ENCODE measurements at places on chromosomes 2 and 18. TPM values are rescaled to one million over a fixed set of nuclear protein-coding genes. Genes with fewer than 3 reads are reported as not detected.

DNA sequence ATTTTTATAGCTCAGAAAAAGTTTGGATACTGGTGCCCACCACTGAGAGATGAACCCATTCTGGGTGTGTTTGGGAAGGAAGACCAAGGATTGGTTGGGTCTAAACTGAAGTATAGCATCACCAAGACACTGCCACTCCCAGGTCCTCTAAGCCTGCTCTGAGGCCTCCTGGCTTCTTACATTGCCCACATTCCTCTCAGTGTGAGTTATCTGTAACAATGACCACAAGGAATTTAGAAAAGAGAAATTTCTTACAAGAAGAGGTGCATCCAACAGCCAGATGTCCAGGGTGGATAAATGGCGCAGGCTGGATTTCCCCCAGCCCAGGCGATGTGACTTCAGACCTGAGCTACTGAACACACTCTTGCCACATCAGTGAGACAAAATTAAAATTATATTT is 1.6 kb upstream of the GPR45 start:
- peak; percentile 87 for DNase-seq

DNA sequence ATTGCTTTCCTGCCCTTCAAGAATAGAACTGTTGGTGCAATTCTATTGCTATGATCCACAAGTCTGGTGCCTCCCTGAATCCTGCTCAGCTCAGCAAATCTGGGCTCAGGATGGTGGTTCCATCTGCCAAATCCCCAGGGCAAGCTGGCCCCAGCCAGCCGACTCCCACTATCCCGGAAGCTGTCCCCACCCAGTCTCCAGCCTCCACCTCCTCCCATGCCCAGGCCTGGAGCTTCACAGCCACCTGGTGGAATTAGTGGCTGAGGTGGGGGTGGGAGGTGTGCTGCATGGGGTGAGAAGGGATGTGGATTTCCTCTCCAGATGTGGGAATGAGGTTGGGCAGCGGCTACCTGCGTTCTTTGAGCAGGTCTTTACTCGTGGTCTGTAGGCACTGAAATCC is 119.3 kb upstream of the SMAD2 start:
- DNase-seq = no peak

Gene UNC50
- 49.3 TPM for total RNA-seq

Gene SERPINB4
- total RNA-seq = not detected

- DNase-seq = no peak
Measured at GRCh38 chr2:217684431-217685254, 318.2 kb downstream of the TNS1 start.

Gene SLC4A5
- total RNA-seq = not detected

DNA sequence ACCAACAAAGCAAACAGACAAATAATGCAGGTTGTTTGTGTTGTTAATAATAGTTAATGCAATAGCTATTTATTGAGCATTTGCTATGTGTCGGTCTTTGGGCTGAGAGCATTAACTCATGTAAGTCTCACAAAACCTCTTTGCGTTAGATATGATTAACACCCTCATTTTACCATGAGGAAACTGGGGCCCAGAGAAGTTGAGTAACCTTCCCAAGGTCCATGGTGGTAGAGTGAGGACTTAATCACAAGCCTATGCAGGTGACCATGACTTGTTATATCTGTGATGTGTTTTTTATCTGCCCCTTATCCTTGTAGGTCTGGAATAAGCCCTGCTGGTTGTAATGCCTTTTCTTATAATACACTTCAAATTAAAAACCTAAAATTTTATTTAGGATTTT is 124.5 kb upstream of the FAM136A start:
- no peak for DNase-seq

GRCh38 chr2:212421556-212422334 is 116.9 kb downstream of the ERBB4 start:
- DNase-seq = peak; percentile 5

DNA sequence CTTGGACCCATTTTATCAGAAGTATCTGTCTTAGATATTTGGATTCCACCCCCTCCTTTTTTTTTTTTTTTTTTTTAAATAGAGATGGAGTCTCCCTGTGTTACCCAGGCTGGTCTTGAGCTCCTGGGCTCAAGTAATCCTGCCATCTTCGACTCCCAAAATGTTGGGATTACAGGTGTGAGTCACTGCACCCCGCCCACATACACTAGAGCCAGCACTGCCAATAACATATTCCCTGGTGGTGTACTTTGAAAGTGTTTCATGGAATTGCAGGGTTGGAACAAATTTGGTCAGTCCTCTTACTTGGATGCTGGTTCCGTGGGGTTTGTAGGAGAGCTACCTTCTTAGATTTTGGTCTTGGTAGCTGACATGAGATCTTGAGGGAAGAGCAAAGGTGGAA is 15.0 kb downstream of the PDCL3 start:
- DNase-seq = no peak

Gene GAL3ST2
- not detected for total RNA-seq

Gene ATP6V1B1
- 2.0 TPM for total RNA-seq

Gene HIBCH
- 11.8 TPM for total RNA-seq

DNA sequence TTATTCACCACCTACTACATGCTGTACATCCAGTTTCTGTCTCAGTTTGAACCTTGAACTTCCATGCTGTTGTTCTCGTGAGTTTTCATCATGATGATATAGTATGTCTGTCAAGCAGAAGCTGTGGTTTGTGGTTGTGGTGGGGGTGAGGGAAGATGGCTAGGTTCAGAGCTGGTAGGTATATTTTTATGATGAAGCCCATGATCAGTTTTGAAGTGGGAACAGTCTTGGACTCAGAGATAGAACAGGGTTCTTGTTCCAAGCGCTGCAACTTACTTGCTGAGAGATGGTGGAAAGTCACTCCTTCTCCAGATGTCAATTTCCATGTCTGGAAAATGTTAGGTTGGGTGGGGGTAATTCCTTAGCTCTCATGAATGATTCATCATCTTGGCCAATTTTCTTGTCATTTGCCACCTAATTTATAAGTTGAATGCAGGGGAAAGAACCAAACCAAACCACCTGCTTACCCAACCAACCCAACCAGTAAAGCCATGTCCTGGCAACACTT is 21.6 kb downstream of the PMAIP1 start:
- no peak for DNase-seq

GRCh38 chr2:42984617-42985016 is 192.2 kb upstream of the HAAO start:
- DNase-seq = no peak

Gene HOXD11
- total RNA-seq = not detected

Gene GBX2
- 0.40 TPM for total RNA-seq

- no peak for DNase-seq
Measured at GRCh38 chr18:3647636-3648035, 197.7 kb downstream of the TGIF1 start.

Gene TMEM247
- not detected for total RNA-seq

Gene SP3
- total RNA-seq = 75.7 TPM

DNA sequence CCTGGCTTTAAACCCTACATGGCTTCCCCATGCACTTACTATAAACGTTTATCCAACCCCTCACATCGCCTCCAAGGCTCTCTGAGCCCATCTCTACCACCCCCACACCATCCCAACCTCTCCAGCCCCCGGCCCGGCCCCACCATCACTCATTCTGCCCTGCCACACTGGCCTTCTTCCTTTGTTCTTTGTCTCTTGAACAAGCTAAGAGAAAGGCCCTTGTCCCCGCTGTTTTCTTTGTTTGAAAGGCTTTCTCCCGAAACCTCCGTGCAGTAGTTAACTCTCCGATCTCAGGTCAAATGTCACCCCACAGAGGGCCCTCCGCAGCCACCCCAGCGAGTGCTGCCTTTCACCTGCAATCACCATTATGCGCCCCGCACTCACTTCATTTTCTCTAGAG is 100.4 kb downstream of the AFF3 start:
- no peak for DNase-seq

GRCh38 chr2:167945660-167946368 is 301.6 kb downstream of the STK39 start:
- no peak for DNase-seq

DNA sequence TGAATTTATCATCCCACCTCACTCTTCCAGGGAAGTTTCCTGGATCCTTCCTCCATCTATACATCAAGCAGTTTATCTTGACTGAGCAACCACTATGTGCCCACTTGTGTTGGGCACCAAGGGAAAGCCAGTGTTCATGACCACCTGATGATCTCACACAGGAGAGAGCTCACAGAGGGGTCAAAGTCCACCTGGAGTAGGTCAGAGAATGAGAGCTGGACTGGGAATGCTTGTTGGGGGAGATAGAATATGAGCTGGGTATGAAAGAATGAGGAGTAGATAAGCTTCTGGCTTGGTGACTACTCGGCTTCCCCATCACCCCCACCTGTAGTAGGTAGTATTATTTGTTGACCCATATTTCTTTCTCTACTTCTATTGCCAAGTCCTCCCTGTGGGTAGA is 72.2 kb upstream of the CYRIA start:
- no peak for DNase-seq

- no peak for DNase-seq
Measured at GRCh38 chr2:239149501-239149900, 251.3 kb downstream of the HDAC4 start.

GRCh38 chr2:1623906-1624445 is 120.3 kb downstream of the PXDN start:
- DNase-seq = no peak

GRCh38 chr2:174835797-174836255 is 71.6 kb upstream of the CHRNA1 start:
- DNase-seq = peak; percentile 92

- peak; percentile 55 for DNase-seq
Measured at GRCh38 chr2:188046437-188046836, 245.2 kb upstream of the GULP1 start.

DNA sequence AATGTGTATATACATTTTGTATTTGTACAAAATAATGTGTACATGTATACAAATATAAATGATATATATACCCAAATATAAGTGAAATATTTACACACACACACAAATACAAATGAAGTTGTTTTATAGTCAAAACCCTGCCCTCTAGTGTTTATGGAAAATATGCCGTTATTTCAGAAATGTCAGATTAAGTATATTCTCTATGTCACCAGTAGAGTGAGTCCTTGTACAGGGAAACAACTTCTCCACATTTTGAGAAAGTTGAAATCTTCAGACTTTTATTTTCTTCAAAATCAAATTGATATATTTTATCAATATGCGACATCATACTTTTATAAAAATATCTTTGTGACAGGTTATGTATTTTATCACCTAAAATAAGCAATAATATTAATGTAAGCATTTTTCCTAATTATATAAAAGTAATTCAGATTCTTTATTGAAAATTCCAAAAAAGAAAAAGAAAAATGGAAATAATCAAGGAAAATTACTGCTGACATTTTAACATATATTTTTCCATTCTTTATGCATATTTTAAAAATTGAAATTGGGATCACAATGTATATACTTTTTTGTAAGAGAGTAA is 22.4 kb downstream of the ARL6IP6 start:
- DNase-seq = peak; percentile 64

Gene SSB
- 151 TPM for total RNA-seq

- DNase-seq = no peak
Measured at GRCh38 chr2:205972113-205972512, 113.9 kb downstream of the INO80D start.

Gene NETO1
- total RNA-seq = not detected

- no peak for DNase-seq
Measured at GRCh38 chr2:231710799-231711676, 2.7 kb downstream of the PTMA start.

- DNase-seq = no peak
Measured at GRCh38 chr2:235160281-235160810, 208.5 kb downstream of the SH3BP4 start.

DNA sequence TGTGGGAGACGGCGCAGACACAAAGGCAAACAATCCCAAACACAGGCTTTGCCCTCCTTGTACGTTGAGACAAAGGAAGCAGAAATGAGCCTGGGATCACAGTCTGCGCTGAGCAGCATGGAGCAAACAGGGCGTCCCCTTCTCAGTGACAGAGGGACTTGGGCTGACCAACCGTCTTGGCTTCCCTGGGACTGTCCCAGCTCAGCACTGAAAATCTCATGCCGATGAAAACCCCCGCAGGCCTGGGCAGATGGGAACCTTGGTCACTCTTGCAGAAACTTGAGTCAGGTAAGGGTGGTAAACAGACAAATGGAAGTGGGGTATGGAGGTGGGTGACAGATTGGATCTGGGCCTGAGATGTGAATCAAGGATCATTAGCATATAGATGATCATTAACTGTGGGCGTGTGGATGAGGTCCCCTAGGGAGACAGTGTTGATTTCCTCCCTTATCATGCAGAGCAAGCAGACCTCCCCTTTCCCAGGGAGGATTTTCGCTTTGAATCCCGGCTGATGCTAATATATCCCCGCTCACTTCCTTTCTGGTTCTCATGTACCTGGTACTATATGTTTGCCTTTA is 19.1 kb upstream of the SH3BP4 start:
- DNase-seq = no peak

GRCh38 chr2:218635719-218636118 is 23.7 kb downstream of the ZNF142 start:
- no peak for DNase-seq

GRCh38 chr2:182242609-182243008 is 184.2 kb downstream of the PDE1A start:
- DNase-seq = no peak

Gene KCNG2
- 0.13 TPM for total RNA-seq

GRCh38 chr2:233336541-233336940 is 17.8 kb upstream of the DGKD start:
- no peak for DNase-seq

DNA sequence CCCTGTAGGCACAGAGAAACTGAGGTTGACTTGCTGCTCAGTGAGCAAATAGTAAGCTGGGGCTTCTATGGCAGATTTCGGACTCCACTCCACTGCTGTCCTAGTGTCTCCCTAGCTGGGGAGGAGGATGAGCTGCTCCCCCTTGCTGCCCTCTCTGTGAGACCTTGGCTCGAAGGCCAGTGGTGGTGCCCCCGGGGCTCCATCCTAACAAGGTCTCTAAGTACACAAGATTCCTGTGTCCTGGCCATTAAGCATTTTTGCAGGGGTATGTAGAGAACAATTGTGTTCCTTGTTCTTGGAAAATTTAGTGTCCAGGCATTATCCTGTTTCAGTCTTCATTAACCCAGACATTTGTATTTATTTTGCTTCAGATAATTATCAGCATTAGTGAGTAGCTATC is 21.3 kb upstream of the BCL2L11 start:
- DNase-seq = no peak

DNA sequence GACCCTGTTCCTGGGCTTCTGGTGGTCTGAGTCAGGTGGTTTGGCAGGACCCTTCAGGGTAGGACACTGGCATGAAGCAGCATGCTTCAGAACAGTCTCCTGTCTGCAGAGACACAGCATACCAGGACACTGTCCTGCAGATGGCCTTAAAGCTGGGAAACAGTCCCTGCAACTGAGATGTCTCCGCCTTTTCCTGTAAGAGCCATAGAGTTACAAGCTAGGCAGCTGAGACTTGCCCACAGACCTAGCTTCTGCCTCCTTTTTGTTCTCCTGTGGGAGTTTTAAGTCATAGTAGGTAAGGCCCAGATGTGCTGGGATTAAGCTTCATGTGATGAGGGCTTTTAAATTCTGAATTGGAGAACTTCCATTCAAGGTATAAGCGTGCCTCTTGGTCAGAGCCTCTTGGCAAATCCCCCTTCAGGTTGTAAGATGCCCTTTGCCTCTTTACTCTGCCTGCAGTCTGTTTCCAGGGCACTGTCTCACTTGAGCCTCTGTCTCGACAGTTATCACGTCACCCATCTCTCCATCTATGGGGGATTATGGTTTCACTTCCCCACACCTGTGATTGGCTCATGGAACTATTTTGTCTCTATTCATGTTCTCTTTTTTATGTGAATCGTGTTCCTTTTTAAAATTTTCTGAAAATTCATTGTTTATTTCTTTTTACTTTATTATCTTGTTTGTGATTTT is 51.8 kb downstream of the COA5 start:
- no peak for DNase-seq

All from LHCN-M2 (cell line).